Pancreas (tissue), 10 donors: ENCODE measurements at places on chromosomes 12 and 14. TPM values are rescaled to one million over a fixed set of nuclear protein-coding genes. Genes with fewer than 3 reads are reported as not detected.

GRCh38 chr14:38999949-39000348, 103.1 kb downstream of the SEC23A start:
- H3K4me1 ChIP-seq: no peaks in the 10 kb centered on the region
- no peaks in the 10 kb centered on the region for H3K36me3 ChIP-seq
- H3K27ac ChIP-seq: no peak overlapping the region
- no peak for DNase-seq
- no peak overlapping the region for H3K4me3 ChIP-seq

- no peak overlapping the region for H3K27ac ChIP-seq
- no peaks in the 10 kb centered on the region for H3K4me1 ChIP-seq
- DNase-seq: no peak
Observed at GRCh38 chr12:31018106-31018789, 55.4 kb upstream of the DDX11 start.

GRCh38 chr12:23731035-23731434, 218.4 kb downstream of the SOX5 start:
- no peak for DNase-seq
- H3K4me3 ChIP-seq: no peak overlapping the region
- H3K36me3 ChIP-seq: no peaks in the 10 kb centered on the region
- no peak overlapping the region for H3K27ac ChIP-seq

DNA sequence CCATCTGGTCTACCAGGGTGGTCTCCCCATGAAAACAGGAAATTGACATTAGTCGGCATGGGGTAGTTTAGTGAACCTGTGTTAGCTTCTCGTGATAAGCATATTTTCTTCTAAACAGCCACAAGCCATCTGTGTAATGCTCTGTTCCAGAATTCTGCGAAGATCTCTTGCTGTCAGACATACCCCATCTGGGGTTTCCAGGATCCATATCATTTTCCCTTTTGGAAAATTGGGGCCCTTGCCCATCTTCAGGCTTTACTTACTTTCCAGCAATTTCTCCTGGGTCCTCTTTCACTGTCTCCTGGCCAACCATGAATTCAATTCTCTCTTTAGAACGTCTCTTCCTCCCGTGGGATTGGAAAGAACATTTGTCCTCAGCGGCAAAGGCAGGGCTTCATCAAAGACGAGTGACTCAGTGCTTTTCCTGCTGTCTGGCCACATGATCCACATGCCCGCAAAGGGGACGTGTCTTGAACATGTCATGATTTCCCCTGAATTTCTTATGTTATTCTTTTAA, 21.4 kb upstream of the NCOR2 start:
- no peak for DNase-seq
- H3K4me1 ChIP-seq: peaks cover 2% of the 10 kb centered on the region
- no peak overlapping the region for H3K27ac ChIP-seq
- no peak overlapping the region for H3K4me3 ChIP-seq
- no peaks in the 10 kb centered on the region for H3K27me3 ChIP-seq

Gene FGF6
- total RNA-seq: not detected

Gene APEX1
- total RNA-seq: 57.7 TPM

- no peaks in the 10 kb centered on the region for H3K4me1 ChIP-seq
- no peak overlapping the region for H3K27ac ChIP-seq
- DNase-seq: no peak
- H3K27me3 ChIP-seq: no peaks in the 10 kb centered on the region
Observed at GRCh38 chr14:40476005-40476404, 1043.8 kb upstream of the FBXO33 start.

DNA sequence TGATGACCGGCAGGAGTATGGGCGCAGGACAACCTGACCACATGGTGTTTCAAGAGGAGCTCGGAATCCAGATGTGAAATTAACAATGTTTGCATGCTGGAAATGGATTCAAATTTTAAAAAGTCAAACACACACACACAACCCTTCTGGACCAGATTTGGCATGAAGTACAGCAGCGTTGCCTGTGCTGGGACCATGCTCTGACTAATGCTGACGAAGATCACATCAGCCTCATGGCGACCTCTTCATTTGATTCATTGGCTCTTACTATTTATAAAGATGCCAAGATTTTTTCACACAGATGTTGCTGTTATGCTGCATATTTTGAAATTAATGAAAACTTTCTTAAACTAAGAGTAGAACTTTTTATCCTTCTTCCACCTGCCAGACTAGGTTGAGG, 926.6 kb upstream of the TMEM132C start:
- H3K4me1 ChIP-seq: no peaks in the 10 kb centered on the region
- H3K27ac ChIP-seq: no peak overlapping the region
- H3K4me3 ChIP-seq: no peak overlapping the region
- H3K27me3 ChIP-seq: no peaks in the 10 kb centered on the region

- H3K4me3 ChIP-seq: no peak overlapping the region
- H3K27me3 ChIP-seq: no peaks in the 10 kb centered on the region
- peaks cover 3% of the 10 kb centered on the region for H3K4me1 ChIP-seq
- no peak for DNase-seq
- no peaks in the 10 kb centered on the region for H3K36me3 ChIP-seq
Observed at GRCh38 chr14:65352964-65353530, 59.5 kb upstream of the FUT8 start.

Gene GOLGA3
- total RNA-seq: 27.1 TPM

DNA sequence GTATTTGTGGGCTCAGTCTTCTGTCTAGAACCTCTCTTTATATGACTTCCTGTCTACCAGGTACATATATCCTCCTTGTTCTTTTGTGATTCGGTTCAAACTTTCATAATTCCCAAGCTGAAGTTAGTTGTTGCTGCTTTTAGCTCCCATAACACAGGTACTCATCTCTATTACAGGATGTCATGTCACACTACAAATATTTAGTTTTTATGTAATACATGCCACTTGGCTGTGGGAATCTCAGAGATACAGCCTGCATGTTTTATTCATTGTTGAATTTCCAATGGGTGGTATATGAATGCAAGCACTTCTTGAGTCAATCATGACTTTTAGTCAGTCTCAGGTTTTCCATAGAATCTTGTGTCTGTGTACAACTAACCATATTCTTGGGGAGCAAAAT, 122.7 kb downstream of the SINHCAF start:
- H3K4me3 ChIP-seq: no peak overlapping the region
- no peaks in the 10 kb centered on the region for H3K36me3 ChIP-seq
- H3K27me3 ChIP-seq: no peaks in the 10 kb centered on the region
- no peaks in the 10 kb centered on the region for H3K4me1 ChIP-seq
- no peak for DNase-seq

Gene FIGNL2
- 0.16 TPM for total RNA-seq

Gene PIANP
- total RNA-seq: 0.19 TPM

- DNase-seq: no peak
- no peak overlapping the region for H3K27ac ChIP-seq
- H3K4me1 ChIP-seq: no peaks in the 10 kb centered on the region
- H3K27me3 ChIP-seq: no peaks in the 10 kb centered on the region
- H3K36me3 ChIP-seq: no peaks in the 10 kb centered on the region
Observed at GRCh38 chr12:68374307-68374982, 42.3 kb upstream of the MDM1 start.

GRCh38 chr14:94681300-94682060, 69.3 kb downstream of the SERPINA3 start:
- DNase-seq: no peak
- H3K4me3 ChIP-seq: no peak overlapping the region
- no peak overlapping the region for H3K27ac ChIP-seq
- no peaks in the 10 kb centered on the region for H3K4me1 ChIP-seq
- no peaks in the 10 kb centered on the region for H3K27me3 ChIP-seq

DNA sequence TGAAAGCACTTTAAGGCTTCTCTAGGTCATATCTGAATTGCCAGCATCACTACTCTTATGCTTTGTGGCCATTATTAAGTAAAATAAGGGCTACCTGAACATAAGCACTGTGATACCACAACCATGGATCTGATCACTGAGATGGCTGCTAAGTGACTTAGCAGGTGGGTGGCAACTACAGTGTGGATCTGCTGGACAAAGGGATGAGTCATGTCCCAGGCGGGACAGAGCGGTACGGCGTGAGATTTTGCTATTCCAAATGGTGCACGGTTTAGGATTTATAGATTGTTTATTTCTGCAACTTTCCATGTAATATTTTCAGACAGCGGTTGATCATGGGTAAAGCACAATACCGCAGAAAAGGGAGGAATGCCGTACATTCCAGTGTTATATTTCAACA, 39.4 kb downstream of the MLXIP start:
- no peak overlapping the region for H3K4me3 ChIP-seq
- no peaks in the 10 kb centered on the region for H3K36me3 ChIP-seq
- H3K27me3 ChIP-seq: no peaks in the 10 kb centered on the region
- peak; percentile 6 for DNase-seq

Gene YEATS4
- 9.2 TPM for total RNA-seq

- no peak overlapping the region for H3K27ac ChIP-seq
- H3K4me1 ChIP-seq: no peaks in the 10 kb centered on the region
- no peak overlapping the region for H3K4me3 ChIP-seq
- DNase-seq: no peak
- H3K27me3 ChIP-seq: no peaks in the 10 kb centered on the region
Observed at GRCh38 chr12:103538397-103538796, 42.6 kb upstream of the C12orf42 start.
